ENCODE measurements at places on chromosomes 2 and 18. TPM values are rescaled to one million over a fixed set of nuclear protein-coding genes. Genes with fewer than 3 reads are reported as not detected.

DNA sequence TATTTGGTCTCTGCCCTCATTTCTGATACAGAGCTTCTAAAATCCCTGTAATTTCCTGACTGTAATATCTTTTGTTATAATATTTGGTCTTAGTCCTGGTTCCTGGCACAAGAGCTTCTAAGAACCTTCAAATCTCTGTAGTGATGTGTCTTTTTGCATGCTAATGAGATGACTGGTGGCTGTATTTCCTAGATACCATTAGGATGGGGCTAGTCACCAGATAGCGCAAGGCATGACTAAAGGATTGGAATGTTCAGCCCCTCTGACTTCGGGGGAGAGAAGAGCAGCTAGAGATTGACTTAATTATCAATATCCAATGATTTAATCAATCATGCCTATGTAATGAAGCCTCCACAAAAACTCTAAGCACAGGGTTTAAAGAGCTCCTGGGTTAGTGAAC, 620.8 kb upstream of the ACVR2A start:
- DNase-seq = no peak

DNA sequence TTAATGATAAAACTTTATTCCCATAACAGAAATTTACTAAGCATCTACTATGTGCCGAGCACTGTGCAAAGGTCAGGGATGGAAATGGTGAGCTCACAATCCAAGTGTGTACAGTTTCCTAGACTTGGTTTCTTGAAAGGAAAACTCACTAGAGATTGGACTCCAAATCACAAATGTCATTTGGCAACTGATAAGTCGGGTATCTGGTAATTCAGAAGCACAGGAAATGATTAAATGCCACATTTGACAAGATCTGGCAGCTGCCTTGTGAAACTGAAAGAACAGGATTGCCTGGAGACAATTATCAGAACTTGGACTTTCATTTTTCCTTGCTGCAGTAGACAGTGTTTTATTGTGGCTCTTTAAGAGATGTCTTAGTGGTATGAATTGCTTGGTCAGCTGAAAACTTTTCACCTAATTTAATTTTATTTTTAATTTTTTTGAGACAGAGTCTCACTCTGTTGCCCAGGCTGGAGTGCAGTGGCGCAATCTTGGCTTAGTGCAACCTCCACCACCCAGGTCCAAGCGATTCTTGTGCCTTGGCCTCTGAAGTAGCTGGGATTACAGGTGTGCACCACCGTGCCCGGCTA, 19.2 kb downstream of the ITGA6 start:
- no peak for DNase-seq

DNA sequence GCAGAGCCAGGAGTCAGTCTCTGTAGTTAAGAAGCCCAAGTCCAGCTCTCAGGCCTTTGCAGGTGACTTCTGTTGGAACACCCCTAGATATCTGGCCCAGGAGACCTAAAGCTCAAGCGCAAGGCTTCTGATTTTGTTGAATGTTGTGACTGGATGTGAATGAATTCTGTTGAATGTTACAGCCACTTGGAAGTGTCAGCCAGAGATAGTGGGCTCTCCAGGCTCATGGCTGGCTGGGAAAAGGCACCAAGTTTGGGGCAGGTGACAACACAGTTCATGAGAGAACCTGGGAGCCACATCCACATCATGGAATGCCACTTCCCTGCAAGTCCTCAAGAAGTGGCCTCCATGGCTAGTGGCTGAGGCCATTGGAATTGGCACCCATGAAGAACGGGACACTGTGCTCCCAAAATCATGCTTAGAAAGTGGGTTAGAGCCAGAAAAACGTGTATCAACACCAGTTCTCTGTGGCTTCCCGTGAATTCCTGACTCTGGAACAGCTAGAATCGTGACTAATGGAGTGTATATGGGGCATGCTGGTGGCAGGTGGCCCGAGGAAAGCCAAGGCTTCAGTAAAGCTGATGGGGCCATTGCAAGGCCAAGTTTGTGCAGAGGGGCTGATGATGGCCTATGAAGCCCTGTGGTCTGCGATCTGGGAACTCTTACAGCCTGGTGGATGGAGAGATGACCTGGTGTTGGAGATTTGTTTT, 30.2 kb downstream of the EDAR start:
- DNase-seq = no peak

DNA sequence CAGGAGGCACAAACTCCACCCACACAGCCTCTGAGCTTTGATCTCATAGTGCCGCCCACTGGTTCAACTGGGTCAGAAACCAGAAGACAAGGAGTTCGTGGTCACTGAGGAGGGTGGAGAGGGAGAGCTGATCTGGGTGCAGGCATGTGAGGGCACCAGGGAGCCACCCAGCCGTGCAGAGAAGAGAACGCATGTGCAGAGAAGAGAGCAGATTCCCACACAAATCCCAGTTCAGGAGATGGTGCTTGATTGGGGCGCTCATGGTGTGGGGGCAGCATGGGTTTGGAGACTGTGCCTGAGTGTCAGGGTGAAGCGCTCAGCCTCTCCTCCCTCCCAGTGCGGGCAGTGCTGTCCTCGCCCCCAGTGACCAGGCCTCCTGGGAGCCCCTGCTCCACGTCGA, 375.2 kb upstream of the MYT1L start:
- DNase-seq = no peak

DNA sequence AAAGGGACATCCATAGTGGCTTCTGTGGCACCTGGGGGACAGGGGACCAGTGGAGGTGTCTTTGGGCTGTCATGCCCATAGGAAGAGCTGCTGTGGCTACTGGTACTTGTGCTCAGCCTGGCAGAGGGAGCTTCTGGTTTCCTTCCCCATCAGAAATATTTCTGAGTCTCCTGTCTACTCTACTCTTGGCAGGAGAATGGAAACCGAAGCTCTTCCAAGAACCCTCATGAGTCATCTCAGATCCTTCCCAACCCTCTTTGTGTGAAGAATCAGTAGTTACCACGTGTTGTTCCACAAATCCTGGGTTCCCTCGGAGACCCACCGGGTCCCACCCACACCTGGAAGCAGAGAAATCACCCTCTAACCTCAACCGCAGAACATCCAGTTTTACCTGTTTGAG, 234.9 kb downstream of the FHOD3 start:
- DNase-seq = no peak

GRCh38 chr2:12057436-12058166, 311.2 kb downstream of the LPIN1 start:
- DNase-seq = peak; percentile 41

GRCh38 chr2:45889053-45889452, 237.6 kb downstream of the PRKCE start:
- peak; percentile 32 for DNase-seq

DNA sequence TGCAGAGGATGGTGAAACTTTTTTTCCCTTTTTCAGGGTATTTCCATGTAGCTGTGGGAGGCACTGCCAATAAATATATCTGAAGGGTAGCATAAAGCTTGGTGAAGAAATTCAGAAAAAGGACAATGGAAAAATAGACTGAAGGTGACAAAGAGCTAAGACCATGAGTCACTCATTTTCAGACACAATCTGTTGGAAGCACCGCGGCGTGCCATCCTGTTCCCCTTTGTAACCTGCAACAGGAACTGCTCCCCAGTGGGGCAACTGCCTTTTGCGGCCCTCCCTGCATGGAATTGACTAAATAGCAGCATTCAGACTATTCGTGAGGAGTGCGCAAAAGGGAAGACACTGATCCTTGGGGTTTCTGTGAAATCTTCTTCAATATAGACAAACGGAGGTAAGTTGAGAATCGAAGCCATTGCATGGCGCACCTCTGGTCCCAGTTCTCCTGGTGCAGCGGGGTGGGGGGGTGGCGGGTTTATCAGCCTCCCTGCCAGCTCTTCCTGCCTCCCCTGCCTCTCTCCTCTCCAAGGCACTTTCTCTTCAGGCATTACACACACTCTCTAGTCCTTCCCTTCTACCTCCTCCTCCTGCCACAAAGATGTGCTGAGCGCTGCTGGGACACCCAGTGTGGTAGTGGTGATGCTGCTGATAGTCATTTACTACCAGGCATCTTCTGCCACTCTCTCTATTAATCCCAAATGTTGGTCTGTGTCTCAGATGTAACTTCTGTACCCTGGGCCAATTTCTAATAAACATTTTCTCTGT, 126.2 kb upstream of the TMEM200C start:
- no peak for DNase-seq

DNA sequence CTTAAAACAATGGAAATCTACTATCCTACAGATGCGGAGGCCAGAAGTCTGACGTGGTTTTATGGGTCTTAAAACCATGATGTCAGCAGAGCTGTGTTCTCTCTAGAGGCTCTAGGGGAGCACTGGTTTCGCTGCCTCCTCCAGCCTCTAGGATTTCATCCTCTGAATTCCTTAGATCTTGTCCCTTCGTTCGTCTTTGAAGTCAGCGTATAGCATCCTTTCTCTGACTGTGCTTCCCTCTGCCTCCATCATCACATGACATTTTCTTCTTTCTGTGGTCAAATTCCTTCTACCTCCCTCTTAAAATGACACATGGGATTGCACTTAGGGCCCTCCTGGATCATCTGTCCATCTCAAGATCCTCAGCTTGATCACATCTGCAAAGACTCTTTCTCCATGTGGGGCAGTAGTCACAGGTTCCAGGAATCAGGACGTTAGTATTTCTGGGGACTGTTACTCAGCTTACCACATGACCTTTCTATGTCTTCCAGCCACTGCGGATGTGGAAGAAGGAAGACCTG, 22.7 kb upstream of the NCK2 start:
- DNase-seq = no peak

DNA sequence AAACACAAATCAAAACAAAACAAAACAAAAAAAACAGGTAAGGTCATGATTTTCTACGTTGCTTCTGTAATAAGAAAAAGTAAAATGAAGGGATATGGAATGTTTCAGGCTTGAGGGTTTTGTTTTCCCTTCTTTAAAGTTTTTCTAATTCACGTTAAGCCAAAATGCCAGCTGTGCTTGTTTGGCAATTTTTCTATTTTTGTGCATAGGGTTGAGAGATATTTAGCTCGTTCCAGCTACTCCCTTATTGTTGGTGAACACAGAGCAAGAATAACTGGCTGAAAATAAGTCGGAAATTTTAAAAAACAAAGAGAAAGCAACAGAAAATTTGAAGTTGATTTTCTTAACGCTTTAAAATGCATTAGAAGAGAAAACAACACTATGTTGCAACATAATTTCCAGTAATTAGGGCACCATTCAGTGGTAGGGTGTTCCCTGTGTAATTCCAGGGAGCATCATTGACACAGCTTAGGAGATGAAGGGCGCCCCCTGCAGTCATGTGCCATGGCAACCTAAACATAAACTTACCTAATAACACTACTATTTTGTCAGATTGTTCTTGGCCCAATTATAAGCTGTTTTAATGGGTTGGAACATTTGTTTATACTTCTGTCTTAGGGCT, 99.5 kb downstream of the DTNA start:
- DNase-seq = peak; percentile 35

GRCh38 chr2:113847144-113847543, 42.7 kb upstream of the ACTR3 start:
- DNase-seq = no peak

DNA sequence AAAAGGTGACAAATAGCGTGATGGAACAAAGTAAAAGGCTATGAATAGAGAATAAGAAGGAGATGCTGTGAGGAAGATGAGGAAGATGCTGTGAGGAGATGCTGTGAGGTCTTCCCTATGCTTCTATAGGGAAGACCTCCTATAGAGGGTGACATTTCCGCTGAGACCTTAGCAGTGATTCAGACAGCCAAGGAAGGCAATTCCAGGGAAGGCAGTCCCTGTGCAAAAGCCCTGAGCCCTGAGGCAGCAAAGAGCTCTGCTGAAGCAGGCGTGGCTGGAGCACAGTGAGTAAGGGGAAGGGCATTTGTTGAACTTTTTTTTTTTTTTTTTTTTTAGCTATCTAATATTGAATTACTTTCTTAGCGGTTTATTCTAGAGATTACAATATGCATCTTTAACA, 142.7 kb upstream of the FOSL2 start:
- no peak for DNase-seq

DNA sequence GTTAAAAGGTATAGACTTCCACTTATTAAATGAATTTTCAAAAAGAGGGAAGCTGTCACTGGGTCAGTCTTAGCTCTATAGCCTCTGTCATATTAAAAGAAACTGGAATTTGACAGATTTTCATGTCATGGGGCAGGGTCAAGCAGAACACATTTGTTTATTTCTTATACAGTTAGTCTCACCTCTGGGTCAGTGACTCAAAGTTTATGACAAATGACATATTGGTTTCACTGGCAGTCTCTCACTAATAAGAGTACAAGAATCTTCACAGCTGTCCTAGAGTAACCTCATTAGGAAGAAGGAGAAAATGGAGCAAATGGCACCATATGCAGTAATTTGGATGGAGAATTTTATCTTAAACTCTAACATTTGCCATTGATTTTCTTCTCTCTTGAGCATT, 63.2 kb downstream of the MBD2 start:
- DNase-seq = no peak

DNA sequence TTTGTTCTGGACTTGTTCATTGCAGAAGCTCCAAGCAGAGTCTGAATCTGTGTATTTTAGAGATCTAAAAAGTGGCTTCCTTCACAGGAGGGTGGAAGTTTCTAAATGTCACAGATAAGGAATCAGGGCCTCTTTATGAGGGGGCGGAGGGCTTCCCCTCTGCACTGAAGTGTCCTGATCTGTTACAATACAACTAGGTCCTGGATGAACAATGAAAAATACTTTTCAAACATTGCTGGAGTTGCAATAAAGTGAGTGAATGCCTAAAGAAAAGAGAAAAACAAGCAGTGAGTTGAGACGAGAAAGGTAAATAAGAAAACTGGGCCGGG, 179.3 kb upstream of the HDAC4 start:
- DNase-seq = no peak

GRCh38 chr2:43347746-43348145, 121.3 kb upstream of the ZFP36L2 start:
- no peak for DNase-seq

- DNase-seq = no peak
Observed at GRCh38 chr2:65299246-65299645, 71.6 kb downstream of the ACTR2 start.

GRCh38 chr2:115910270-115910669, 1467.8 kb downstream of the DPP10 start:
- no peak for DNase-seq

DNA sequence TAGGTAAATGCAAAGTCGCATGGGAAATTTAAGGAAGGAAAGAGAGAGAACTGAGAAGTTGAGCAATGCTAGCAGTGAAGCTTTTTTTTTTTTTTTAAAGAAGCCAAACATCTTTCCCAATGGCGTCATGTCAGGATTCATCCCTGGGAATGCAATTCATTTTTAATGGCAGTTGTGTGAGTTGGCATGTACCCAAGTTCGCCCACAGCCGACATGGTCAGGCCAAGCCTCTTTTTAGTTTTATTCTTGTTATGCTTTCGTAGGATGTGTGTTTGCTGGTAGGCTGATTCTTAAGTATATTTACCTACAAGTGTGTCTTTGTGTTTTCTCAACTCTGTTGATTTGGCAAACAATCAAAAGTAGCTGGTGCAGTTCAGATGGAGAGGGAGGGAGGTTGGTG, 127.6 kb upstream of the ITGA6 start:
- DNase-seq = peak; percentile 66

GRCh38 chr2:236170590-236171165, 2.5 kb upstream of the GBX2 start:
- no peak for DNase-seq

Gene PLB1
- 0.20 TPM for total RNA-seq

Gene ACVR1C
- total RNA-seq = 8.2 TPM

Gene C18orf32
- total RNA-seq = 16.1 TPM

Gene COLEC12
- 7.8 TPM for total RNA-seq

Gene CRIM1
- 76.6 TPM for total RNA-seq

Gene MRPS9
- 26.6 TPM for total RNA-seq

Gene VSNL1
- 1.1 TPM for total RNA-seq

Gene LIMS4
- not detected for total RNA-seq

Gene C2orf92
- total RNA-seq = 27.3 TPM

Gene PLEK
- 3.0 TPM for total RNA-seq

Gene COL4A3
- not detected for total RNA-seq

Measured in transverse colon (tissue), 4 donors.